ENCODE measurements at places on chromosomes 16 and 17.

- DNase-seq, result no peak
Measured at GRCh38 chr16:4087990-4088577, 28.2 kb downstream of the ADCY9 start.

- no peak for DNase-seq
Measured at GRCh38 chr17:78735832-78736525, 46.1 kb downstream of the CYTH1 start.

GRCh38 chr17:38893113-38893512, 23.3 kb downstream of the LASP1 start:
- no peak for DNase-seq

GRCh38 chr17:64534187-64534586, 27.4 kb downstream of the CEP95 start:
- no peak for DNase-seq

- DNase-seq, result no peak
Measured at GRCh38 chr17:82219083-82219482, 6.4 kb upstream of the CCDC57 start.

GRCh38 chr16:11224894-11225676, 30.9 kb downstream of the SOCS1 start:
- DNase-seq, result peak; percentile 55

DNA sequence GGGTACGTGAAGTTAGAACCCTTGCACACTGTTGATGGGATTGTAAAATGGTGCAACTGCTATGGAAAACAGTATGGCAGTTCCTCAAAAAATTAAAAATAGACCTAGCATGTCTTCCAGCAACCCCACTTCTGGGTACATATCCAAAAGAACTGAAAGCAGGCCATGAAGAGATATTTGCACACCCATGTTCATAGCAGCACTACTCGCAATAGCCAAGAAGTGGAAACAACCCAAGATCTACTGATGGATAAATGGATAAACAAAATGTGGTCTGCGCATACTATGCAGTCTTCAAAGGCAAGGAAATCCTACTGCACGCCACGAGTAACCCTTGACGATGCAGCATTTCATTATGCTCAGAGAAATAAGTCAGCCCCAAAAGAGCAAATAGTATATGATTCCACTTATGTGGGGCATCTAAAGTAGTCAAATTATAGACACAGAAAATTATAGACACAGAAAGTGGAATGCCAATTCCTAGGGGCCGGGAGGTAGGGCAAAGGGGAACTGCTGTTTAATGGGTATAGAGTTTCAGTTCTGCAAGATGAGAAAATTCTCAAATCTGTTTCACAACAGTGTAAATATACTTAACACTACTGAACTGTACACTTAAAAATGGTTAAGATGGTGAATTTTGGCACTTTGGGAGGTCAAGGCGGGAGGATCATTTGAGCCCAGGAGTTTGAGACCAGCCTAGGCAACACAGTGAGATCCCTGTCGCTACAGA, 17.2 kb downstream of the CORO7 start:
- no peak for DNase-seq

DNA sequence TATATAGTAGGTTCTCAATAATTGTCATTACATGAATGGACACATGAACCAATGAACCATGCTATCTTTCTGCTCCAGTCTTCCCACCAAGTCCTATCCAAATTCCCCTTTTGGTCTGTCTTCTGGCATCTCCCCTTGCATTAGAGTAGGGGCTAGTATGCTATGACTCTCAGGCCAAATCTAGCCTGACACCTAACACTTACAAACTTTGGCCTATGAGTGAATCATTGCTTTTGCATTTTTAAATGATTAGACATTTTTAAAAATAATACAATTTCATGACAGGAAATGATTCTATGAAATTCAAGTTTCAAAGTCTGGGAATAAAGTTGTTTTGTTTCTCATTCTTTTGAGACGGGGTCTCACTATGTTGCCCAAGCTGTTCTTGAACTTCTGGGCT, 102.5 kb upstream of the MAF start:
- no peak for DNase-seq

DNA sequence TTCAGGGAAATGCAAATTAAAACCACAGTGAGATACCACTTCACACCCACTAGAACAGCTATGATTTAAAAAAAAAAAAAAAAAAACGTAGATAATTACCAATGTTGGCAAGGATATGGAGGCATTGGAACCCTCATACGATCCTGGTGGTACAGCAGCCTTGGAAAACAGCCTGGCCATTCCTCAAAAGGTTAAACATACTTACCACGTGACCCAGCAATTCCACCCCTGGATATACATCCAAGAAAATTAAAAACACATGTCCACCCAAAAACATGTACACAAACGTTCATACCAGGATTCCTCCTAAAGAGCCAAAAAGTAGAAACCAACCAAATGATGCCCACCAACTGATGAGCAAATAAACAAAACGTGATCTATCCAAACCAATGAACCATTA, 68.1 kb downstream of the GAS7 start:
- no peak for DNase-seq

GRCh38 chr17:49488612-49489011, 6.5 kb upstream of the NGFR start:
- no peak for DNase-seq

DNA sequence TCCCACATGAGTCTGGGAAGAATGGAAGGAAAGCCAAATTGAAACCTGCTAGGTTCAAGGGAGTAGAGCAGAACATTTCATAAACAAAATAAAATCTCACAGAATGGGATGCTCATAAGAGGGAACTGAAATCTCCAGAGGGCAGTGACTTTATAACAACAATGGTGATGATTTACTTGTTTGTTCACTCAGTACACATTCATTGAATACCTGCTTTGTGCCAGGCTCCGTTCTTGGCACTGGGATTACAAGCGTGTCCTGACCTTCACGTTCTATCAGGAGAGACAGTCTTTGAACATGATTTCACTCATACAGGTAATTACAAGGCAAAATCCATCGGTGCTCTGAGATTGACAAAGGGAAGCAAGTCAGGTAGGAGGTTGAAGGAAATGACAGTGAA, 356.3 kb downstream of the HAPSTR1 start:
- no peak for DNase-seq

DNA sequence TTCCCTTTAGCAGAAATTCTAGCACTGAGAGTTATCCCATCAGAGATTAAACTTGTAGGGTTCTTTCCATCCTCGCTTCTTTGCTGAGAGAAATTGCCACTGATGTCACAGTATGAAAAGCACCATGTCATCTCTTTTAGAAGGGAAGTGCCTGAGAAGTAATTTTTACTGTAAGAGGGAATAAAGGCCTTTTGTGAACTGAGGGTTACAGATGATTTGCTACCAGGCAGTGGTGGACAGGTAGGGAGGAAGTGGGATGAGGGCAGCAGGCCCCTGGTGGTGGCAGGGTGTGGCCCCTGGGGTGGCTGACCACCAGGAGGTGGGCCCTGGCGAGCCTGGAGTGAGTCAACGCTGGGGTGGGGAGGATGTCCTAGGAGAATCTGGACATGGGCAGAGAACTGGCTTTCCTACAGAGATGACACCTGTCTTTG, 6.4 kb upstream of the MILR1 start:
- no peak for DNase-seq

DNA sequence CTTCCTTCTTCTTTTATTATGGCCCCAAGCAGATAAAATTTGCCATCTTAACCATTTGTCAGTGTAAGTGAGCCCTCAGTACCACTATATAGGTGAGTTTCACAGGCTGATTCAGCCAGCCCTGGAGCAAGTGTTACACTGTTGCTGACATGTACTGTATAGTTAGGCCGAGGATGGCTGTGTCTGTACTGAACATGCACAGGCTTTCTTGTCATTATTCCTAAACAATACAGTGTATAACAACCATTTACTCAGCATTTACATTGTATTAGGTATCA, 53.7 kb downstream of the AMFR start:
- no peak for DNase-seq

DNA sequence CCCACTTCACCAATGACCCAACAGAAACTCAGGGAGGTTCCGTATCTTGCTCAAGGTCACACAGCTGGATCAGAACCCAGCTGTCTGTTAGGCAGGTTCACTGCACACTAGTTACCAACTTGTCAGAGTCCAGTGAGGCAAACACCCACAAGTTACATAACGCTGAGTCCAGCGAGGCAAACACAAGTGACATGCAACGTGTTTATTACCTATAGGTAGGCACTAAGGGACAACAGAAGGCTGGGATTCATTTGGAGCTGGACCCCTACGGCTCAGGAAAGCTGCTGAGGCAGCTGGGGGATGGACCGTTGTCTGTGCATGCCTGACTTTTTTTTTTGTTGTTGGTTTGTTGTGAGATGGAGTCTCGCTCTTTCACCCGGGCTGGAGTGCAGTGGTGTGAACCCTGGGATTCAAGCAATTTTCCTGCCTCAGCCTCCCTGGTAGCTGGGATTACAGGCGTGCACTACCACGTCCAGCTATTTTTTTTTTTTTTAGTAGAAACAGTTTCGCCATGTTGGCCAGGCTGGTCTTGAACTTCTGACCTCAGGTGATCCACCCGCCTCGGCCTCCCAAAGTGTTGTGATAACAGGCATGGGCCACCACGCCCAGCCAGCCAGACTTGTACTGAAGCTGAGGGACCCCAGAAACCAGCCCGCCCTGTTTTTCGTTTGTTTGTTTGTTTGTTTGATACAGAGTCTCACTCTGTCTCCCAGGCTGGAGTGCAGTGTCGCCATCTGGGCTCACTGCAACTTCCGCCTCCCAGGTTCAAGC, 1.9 kb upstream of the RSAD1 start:
- DNase-seq, result no peak

GRCh38 chr16:19116711-19117449, 3.1 kb downstream of the ITPRIPL2 start:
- no peak for DNase-seq

DNA sequence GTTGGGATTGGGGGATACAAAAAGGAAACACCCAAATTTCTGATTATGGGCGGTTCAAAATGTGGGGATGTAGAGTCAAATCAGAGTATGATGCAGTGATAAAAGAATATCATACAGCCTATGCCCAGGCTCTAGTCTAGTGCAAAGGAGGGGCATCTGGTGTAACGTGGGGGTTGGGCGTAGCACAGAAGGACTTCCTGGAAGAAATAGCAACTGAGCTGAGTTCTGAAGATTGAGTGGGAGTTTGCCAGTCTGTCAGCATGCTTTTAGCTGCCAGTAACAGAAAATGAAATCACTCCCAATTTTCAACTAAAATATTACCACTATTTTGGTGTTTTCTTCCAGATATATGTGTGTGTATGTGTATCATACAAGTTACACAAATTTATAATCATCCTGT, 196.9 kb downstream of the SPECC1 start:
- no peak for DNase-seq

DNA sequence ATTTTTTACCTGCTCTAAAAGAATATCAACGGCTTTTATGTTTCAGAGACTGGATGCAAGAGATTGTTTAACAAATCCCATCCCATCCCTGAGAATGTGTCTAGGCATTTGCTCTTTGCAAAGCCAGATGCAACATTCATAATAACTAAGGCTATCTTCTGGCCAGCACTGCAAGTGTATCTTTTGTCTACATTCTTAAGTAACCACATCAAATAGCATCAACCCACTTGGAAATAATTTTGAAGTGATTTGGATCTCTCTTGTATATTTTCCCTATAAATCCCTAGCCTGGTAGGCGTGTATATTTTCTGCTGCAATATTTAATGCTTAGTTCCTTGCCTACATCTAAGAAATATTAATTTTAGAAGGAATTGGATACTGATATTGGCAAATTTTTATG, 64.3 kb downstream of the PIGL start:
- DNase-seq, result no peak

DNA sequence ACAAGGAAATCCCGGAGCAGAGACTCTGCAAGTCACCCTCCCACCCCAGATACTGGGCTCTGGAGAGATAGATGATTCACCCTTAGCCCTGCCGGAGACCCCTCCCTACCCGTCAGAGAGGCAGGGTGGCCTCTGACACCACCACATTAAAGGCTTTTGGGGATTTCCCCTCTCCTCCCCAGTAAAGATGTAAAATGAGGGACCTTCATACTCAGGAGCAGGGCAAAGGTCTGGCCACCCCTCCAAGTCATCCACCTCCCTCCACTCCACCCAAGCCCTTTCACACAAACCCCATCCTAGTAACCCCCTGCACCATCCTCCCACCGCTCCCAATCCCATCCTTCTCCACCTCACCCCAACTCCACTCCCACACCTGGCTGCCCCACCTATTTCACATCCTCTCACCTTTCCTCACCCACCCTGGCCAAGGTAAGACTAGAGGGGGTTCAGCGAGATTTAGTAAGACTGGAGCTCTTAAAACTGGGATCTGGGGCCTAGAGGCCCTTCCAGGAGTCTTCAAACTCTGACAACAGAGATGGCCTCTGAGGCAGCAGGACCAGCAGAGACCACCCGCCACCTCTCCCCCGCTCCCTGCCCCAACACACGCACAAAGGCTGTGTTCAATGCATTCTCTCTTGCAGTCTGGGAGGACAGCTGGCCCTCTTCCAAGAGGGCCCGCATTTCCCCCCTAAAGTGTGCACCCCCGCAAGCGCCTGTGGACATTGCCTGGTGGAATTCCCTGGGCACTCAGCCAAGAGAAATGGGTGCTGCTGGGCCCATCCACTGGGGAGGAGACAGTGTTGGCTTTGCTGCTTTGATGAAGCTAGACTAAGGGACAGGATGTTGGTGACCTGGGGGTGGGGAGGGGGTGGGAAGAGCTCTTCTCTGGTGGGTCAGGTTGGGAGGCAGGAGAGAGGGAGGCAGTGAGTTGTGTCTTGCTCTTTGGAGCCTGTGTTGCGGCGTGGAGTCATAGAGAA, 1.1 kb downstream of the ABAT start:
- peak; percentile 33 for DNase-seq

GRCh38 chr17:46264456-46265198, 30.3 kb upstream of the LRRC37A start:
- DNase-seq, result no peak

GRCh38 chr17:2170023-2170422, 115.1 kb downstream of the HIC1 start:
- no peak for DNase-seq

DNA sequence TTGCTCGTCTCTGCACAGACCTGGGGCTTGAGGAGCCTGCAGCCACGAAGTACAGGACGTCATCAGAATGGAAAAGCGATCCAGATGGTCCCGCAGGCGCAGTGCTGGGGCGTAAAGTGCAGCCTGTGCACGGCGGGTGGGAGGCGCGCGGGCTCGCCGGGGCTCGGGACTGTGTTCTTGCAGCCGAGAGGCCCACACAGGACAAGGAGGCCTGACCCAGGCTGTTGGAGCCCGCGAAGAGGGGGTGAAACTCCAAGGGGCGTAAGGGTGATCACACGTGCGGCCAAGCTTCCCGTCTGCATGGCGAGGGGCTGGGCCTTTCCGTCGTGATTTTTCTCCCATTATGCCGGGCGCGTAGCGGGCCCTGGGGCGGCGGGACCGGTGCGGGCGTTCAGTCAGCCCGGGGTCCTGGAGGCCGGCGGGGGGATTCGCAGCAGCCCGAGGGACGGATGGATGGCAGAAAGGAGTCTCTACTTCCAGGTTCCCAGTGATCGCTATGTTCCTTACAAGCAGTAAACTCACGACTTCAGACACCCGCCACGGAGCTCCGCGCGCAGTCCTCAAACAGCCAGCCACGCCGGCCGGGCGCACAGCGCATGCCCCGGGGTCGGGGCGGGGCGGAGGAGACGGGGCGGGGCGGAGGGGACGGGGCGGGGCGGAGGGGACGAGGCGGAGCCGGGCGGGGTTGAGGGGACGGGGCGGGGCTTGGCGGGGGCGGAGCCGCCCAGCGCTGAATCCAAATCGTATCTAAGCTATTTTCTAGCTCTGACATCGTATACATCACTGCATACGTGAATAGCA, 141.0 kb upstream of the KCNJ18 start:
- peak; percentile 73 for DNase-seq

GRCh38 chr17:65472666-65473309, 88.7 kb downstream of the AXIN2 start:
- no peak for DNase-seq

- DNase-seq, result no peak
Measured at GRCh38 chr16:22379656-22380055, 5.2 kb upstream of the CDR2 start.

Data from activated T-helper 1 cell treated with Interleukin-2 at 50 U/mL for 16 hours (primary cell).